ENCODE measurements at places on chromosomes 7 and 10. TPM values are rescaled to one million over a fixed set of nuclear protein-coding genes. Genes with fewer than 3 reads are reported as not detected.

IQUB gene
- polyA plus RNA-seq = 0.07 TPM

ZNHIT1 gene
- 109 TPM for polyA plus RNA-seq

DNAJC1 gene
- 12.5 TPM for polyA plus RNA-seq

PSAP gene
- polyA plus RNA-seq = 3,391 TPM

OR9A2 gene
- not detected for polyA plus RNA-seq

SPDYE11 gene
- polyA plus RNA-seq = not detected

LRRD1 gene
- polyA plus RNA-seq = not detected

HABP2 gene
- polyA plus RNA-seq = not detected

C10orf62 gene
- polyA plus RNA-seq = not detected

ERV3-1 gene
- 23.4 TPM for polyA plus RNA-seq

ADCYAP1R1 gene
- not detected for polyA plus RNA-seq

LAMB1 gene
- polyA plus RNA-seq = not detected

ZNF736 gene
- 1.3 TPM for polyA plus RNA-seq

GNAT3 gene
- polyA plus RNA-seq = not detected

SPDYE9 gene
- not detected for polyA plus RNA-seq

INPP5F gene
- 6.9 TPM for polyA plus RNA-seq

BET1 gene
- polyA plus RNA-seq = 14.1 TPM

FAM185A gene
- polyA plus RNA-seq = 4.8 TPM

MTG1 gene
- 42.1 TPM for polyA plus RNA-seq

EPO gene
- polyA plus RNA-seq = not detected

MINDY4 gene
- polyA plus RNA-seq = not detected

LIPA gene
- 37.4 TPM for polyA plus RNA-seq

TMEM178B gene
- not detected for polyA plus RNA-seq

TAS2R4 gene
- not detected for polyA plus RNA-seq

LAMB4 gene
- polyA plus RNA-seq = not detected

DDC gene
- polyA plus RNA-seq = not detected

MOSPD3 gene
- 12.7 TPM for polyA plus RNA-seq

SP8 gene
- polyA plus RNA-seq = not detected

GJC3 gene
- polyA plus RNA-seq = not detected

TRIP6 gene
- 5.9 TPM for polyA plus RNA-seq

CALHM1 gene
- not detected for polyA plus RNA-seq

LIPM gene
- not detected for polyA plus RNA-seq

TAS2R60 gene
- polyA plus RNA-seq = not detected

ZNF12 gene
- polyA plus RNA-seq = 4.9 TPM

DOCK1 gene
- 0.35 TPM for polyA plus RNA-seq

OGA gene
- 6.9 TPM for polyA plus RNA-seq

GNGT1 gene
- polyA plus RNA-seq = not detected

TMEM270 gene
- polyA plus RNA-seq = not detected

SORCS3 gene
- not detected for polyA plus RNA-seq

WDFY4 gene
- 9.8 TPM for polyA plus RNA-seq

PLOD3 gene
- 28.1 TPM for polyA plus RNA-seq

FMC1 gene
- 39.4 TPM for polyA plus RNA-seq

TLX1 gene
- polyA plus RNA-seq = not detected

CCL24 gene
- polyA plus RNA-seq = not detected

GARIN1A gene
- not detected for polyA plus RNA-seq

SFTPA1 gene
- polyA plus RNA-seq = not detected

NKX6-2 gene
- not detected for polyA plus RNA-seq

FAM25G gene
- not detected for polyA plus RNA-seq

ENO4 gene
- polyA plus RNA-seq = not detected

TEX47 gene
- not detected for polyA plus RNA-seq

CTNNA3 gene
- not detected for polyA plus RNA-seq

KIF11 gene
- polyA plus RNA-seq = 0.05 TPM

MBL2 gene
- not detected for polyA plus RNA-seq

GPR15LG gene
- polyA plus RNA-seq = not detected

PRSS58 gene
- not detected for polyA plus RNA-seq

FAM221A gene
- polyA plus RNA-seq = 2.1 TPM

GPR22 gene
- not detected for polyA plus RNA-seq

CPED1 gene
- polyA plus RNA-seq = 5.0 TPM

Data from CD14-positive monocyte (primary cell).